ENCODE measurements at places on chromosomes 6 and 20.

- no peak for DNase-seq
These were observed 162.4 kb downstream of the CD109 start for GRCh38 chr6:73858376-73858775.

DNA sequence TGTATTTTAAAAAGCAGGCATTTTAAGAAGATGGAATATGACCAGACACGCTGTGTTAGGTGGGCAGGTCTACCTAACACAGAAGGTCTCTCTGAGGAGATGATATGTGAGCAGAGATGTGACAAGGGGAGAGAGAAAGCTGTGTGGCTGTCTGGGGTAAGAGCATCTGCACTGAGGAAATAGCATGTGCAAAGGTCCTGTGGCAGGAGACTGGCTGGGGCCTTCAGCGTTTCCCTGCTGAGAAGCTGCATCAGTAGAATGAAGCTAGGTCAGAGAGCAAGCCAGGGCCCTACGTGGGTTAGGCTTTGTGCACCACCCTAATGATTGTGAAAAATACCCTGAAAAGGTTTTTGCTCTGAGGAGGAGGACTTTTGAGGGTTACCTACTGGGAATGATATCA, 87.0 kb downstream of the TXNDC5 start:
- DNase-seq: no peak

DNA sequence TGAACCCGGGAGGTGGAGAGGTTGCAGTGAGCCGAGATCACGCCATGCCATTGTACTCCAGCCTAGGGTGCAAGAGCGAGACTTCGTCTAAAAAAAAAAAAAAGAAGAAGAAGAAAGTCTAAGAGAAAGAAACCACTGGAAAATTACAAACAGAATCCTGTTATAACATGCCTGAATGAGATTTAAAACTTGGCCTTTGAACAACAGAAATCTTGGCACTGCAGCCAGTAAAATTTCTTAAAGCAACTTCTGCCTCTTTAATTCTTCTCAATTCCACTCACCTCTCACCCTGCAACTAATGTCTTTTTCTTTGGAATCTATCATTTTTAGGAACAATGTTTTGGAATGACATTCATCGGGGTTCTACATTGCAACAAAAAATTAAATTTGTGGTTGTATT, 26.3 kb downstream of the PM20D2 start:
- DNase-seq: no peak

DNA sequence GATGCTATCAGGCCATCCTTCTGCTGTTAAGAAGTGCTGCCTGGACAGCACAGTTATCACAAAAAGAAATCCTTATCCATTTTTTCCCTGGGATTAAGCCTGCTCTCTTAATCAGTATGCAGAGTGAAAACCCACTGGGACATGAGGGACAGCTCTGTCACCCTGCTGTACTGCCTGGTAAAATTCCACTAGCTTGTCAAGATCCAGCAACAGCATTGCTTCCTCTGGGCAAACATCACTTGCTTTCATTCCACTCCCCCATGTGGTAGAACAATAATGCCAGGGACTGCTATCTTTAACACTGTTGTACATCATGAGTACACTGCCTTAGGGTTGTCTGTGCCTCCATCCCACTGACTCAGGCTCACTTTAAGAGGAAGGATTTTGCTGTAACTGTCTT, 331.3 kb downstream of the KIF16B start:
- DNase-seq: no peak

GRCh38 chr6:30169658-30170614, 6.6 kb downstream of the TRIM15 start:
- DNase-seq: no peak

DNA sequence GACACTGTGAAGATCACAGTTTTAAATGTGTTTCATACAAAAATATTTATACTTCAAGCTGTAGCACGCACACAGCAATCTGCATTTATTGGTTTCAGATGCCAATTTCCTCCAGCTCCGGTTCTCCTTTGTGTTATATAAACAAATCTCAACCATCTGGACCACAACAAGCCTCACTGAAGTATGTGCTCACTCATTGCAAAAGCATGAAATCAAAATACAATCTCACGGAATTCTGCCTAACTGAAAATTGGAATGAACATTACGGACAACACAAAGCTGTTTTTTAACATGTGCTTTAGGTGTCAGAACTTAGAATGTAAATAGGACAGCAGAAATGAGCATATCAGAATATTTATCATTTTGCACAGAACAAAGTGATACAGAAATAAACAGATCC, 38.0 kb downstream of the RCAN2 start:
- no peak for DNase-seq

GRCh38 chr6:149884215-149884614, 13.7 kb downstream of the RAET1E start:
- no peak for DNase-seq

- no peak for DNase-seq
These were observed 144.5 kb upstream of the SLC24A3 start for GRCh38 chr20:19067986-19068385.

DNA sequence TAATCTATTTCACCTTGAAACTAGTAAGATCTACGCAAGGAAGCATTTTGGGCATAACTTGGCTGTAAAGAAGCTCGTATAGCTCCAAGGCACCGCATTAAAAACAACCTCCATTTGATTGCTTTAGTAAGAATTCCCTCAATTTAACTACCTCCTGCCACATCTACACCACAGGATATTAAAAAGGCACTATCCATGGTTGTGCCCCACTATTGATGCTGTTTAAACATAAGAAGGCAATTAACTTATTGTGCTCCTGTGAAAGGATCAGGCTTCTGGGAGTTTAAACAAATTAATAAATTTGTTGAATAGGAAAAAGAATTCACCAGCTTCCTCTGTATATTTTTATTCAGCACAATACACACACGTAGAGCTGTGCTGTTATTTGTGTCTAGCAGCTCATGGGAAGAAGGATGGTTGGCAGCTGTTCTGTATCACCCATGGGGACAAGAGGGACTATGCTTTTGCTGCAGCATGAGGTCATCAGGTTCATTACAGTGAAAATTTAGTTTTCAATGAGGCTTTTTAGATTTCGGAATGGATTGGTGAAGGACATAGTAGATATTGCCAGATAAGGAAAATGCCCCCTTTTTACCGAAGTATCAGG, 513.3 kb downstream of the HAO1 start:
- no peak for DNase-seq

GRCh38 chr6:166027761-166028160, 139.9 kb downstream of the TBXT start:
- no peak for DNase-seq

- DNase-seq: no peak
These were observed 201.0 kb upstream of the FLRT3 start for GRCh38 chr20:14538433-14538832.

- no peak for DNase-seq
These were observed 62.3 kb upstream of the SNX9 start for GRCh38 chr6:157760589-157761330.

DNA sequence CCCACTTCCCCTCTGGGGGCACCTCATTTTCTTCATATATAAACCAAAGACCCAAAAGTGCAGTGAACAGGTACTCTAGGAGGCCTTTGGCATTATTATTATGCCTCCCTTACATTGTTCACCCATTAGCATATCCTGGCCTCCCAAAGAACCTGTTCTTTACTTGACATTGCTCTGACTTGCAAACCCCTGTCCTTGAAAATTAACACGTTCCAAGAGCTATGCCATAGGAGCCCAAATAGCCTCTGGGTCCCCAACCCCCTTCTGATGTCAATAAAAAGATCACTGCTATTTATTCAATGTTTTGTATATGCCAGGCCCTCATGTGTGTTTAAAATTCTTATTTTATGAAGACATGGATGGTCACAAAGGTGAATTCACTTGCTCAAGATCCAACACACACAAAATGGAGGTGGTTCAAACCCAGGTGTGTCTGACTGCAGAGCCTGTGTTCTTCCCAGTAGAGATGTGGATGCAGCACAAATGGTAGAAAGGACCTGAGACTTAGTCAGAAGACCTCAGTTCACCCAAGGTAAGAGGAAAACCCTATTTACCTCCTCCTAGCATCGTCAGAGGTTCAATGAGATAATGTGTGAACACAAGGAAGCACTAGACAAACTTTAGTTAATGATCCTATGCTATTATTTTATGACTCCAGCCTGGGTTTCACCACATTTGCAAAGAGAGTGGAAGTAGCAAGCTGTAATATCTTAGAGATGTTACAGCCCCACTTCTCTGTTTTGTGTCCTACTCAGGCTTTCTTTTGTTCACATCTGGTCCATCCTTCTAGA, 36.6 kb downstream of the BCL2L1 start:
- no peak for DNase-seq

DNA sequence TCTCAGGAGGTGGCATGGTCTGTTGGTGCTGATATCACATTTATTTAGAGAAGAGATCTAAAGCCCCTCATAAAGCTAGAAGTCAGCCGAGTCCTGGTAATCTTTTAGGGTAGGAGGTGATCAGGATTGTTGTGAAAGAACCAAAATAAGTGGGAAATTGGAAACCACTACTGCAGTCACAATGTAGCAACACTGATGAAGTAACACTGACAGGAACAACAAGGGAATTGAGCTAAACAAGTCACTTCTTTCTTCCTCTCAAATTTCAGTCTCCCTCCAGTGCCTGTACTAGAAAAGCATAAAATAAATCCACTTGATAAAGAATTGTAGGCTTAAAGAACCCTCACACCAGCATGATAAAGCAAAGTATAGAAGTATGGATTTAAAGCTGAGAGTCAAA, 1509.0 kb downstream of the GRIK2 start:
- DNase-seq: no peak

Data from NK-92 treated with Interleukin-12 subunit alpha and Interleukin-12 subunit beta, amount 100 ng/mL, for 24 hours (cell line).